T-helper 1 cell (primary cell): ENCODE measurements at places on chromosomes 7 and 10.

DNA sequence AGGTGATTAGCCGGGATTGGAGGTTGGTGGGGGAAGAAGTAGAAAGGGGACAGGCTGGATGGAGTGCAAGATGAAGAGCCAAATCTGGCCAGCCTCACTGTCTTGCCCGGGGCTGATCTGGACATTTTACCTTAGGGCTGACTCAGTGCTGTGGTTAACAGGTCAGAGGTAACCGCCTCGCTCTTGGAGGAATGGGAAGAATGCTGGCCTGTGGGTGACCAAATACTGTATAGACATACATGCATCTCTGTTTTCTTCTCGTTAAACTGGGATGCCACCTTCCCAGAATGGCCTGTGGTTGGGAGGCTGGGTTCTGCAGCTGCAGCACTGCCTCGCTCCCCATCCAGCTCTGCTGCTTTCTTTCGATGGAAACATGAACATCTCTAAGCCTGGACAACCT, 120.0 kb downstream of the SEC23IP start:
- DNase-seq = no peak

- no peak for DNase-seq
Measured at GRCh38 chr7:133478591-133479135, 225.8 kb downstream of the EXOC4 start.

GRCh38 chr10:85679061-85679460, 687.5 kb downstream of the GRID1 start:
- DNase-seq = no peak

GRCh38 chr7:18421297-18422002, 74.1 kb upstream of the HDAC9 start:
- DNase-seq = no peak

DNA sequence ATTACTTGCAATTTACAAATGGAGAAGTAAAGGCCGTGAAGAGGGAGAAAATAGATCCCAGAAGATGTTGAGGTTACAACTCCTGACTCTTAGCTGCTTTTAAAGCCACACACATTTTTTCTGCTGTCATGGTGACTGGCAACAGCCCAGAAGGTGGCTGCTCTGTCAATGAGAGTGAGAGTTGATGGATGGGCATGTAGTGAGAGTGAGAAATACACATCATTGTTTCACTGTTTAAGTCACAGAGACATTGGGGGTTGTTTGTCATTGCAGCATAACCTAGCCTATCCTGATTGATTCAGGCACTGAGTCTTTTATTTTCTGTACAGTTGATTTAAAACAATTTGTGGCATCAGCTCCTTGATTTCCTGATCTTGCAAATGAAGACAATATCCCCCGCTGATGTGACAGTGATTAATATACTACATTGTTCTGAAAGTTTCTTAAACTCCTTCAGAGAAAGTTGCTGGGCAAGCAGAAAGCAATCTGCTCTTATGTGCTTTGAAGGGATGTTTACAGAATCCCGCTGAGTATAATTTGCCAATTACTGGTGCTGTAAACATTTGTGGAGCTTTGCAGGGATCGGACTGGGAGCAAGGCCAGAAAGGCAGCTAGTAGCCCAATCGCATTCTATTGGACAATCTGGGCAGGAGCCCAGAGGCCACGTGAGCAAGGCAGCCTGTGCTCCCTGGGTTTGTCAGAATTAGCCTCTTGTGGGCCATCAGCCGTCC, 229.6 kb downstream of the PRPF18 start:
- DNase-seq = no peak

DNA sequence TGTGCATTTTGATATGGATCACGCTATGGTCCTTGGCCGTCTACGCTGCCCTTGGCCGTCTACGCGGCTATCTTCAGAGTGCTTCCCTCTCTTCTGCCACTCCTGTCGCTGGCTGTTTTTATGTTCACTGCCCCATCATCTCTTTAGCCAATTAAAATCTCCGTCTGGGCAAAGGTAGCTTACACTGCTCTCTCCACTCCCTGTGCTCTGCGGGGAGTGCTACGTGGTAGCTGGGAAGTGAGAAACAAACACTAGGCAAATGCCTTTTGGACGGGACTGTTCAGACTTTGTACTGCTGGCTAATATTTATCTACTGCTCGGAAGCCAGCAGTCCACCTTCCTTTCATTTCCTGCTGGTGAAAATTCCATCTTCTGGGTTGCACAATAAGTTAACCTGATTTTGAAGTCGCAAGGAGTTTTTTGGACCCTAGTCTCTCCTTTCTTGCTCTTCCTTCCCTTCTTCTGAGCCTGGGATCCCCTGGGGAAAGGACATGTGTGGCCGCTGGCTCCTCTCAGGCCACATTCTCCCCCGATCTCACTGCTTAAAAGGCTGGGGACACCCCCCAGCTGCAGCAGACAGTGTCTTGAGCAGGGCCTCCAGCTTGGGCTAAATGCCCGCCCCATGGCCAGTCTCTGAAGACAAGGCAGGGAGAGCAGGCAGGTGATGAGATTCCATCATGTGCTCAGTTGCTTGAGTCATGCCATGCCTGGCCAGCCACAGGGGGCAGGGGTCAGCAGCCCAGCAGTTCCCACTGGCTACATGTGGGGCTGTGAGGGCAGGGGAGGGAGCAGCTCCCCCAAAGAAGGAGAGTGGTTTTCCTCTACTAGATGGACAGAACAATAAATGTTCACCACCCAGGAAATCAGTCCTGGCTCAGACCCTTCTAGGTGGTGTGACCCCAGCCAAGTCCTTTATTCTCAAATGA, 25.5 kb upstream of the RBM33 start:
- no peak for DNase-seq

DNA sequence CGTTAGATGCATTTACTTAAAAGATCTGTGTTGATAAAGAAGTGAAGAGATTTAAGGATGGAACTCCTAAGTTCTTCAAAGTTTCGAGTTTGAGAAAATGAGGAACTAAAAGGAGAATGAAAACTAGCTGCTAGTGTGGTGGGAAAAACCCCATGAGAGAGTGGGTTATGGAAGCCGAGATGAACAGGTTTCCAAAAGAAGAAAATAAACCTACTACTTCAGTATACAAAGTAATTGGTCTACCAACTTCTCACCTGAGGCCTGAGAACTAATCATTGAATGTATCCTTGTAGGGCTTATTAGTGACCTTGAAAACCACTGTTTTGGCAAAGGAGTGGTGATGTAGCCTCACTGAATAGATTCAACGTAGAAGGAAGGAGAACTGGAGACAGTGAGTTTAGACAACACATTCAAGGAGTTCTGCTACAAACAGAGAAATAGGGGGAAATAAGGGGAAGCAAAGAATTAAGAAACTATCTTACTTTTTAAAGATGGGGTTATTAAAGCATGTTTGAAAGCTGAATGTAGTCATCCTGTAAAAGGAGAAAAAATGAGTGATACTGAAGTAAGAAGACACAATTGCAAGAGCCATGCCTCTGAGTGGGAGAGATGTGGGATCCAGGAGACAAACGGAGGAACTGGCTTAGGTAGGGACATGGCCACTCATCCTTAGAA, 50.8 kb downstream of the CH25H start:
- no peak for DNase-seq

DNA sequence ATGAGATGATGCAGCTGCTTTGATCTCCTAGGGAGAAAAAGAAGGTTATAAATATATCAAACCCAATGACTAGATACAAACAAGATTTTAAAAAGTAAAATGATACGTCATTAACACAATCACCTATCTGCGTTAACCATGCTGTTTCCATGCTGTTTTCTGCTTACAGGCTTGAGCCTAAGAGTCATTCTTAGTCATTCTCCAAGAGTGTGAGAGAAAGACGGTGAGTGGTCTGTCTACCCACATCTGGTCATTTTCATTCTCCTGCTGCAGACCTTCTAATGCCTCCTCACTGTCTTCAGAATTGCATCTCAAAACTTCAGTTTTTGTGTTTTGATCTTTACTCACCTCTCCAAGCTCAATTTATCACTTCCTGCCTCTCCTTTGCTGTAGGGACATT, 98.0 kb upstream of the ELMO1 start:
- no peak for DNase-seq

- DNase-seq = no peak
Measured at GRCh38 chr7:1254281-1255079, 21.8 kb downstream of the UNCX start.

DNA sequence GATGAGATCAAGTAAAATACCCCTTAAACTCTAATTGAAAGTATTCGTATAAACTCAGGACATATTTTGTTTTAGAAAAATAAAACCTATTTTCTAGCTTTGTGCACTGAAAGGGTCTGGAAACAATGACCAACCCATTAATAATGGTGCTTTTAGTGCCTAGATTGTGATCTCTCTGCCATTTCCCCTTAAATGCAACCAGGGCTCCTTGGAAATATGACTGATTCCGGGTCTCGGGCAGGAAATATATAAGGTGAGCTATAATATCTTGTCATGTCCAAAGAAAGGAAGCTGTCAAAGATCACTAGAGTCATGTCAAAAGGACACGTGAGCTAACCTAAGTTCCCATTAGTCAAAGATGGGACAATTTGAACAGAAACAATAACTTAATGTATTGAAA, 12.4 kb upstream of the ADAM12 start:
- DNase-seq = no peak

DNA sequence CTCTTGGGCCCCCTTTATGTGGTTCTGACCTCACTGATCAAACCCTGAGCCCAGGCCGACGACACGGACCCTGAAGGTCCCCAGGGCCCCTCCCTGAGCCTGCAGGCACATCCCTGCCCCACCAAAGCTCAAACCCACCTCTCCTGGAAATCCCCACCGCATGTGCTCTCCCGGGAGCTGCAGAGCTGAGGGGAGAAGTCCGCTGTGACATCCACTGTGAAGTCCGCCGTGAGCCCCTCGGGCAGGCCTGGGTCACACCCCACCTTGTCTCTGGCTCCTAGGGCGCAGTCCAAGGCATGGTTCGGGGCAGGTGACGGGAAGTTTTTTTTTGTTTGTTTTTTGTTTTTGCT, 100.2 kb downstream of the MICALL2 start:
- no peak for DNase-seq

GRCh38 chr10:59337201-59337652, 25.1 kb downstream of the FAM13C start:
- DNase-seq = no peak

- DNase-seq = no peak
Measured at GRCh38 chr10:59753267-59753666, at the start of gene MRLN. Gene MRLN, minus strand, starts transcription at chr10:59753455.

- no peak for DNase-seq
Measured at GRCh38 chr10:131075218-131075770, 236.2 kb downstream of the TCERG1L start.

DNA sequence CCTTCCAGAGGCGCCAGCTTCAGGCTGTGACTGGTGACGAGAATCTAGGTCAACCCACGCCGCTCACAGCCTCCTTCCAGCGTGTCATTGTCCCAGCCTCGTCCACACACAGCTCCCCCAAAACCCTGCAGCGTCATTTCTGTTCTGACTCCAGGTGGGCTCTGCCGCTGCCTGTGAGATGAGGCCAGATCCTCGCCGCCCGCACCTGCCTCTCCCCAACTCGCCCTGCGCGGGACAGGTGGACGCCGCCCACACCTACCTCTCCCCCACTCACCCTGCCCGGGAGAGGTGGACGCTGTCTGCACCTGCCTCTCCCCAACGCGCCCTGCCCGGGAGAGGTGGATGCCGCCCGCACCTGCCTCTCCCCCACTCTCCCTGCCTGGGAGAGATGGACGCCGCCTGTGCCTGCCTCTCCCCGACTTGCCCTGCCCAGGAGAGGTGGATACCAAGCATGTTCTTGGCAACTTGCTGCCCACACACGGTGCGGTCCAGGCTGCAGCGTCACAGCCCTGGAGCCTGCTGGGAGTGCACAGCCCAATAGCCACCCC, 32.0 kb upstream of the CFAP46 start:
- DNase-seq = no peak
